ENCODE measurements at places on chromosomes 16 and 17.

DNA sequence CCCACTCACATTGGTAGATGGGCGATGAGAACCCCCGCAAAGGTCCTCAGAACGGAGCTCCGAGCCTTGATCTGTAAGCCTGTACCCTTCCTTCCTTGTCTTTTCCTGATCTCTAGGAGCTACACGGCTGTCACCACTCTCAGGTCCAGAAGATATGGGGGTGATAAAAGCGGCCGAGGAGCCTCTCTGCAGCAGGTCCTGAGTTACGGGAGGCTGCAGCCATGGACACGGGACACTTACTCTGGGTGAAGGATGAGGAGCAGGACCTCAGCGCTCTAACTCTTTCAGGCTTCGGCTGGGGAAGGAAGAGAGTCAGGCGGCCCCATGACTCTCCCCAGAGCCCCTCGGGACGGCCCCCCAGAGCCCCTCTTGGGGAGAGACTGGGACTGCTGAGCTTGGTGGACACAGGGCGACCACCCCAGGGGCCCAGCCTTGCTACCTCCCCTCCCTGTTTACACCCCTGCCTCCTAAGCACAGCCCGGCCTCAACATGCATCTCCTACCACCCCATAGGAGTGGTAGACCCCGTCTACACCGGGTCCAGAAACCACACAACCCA lies 74.4 kb downstream of the SDK2 start:
- DNase-seq, result no peak

DNA sequence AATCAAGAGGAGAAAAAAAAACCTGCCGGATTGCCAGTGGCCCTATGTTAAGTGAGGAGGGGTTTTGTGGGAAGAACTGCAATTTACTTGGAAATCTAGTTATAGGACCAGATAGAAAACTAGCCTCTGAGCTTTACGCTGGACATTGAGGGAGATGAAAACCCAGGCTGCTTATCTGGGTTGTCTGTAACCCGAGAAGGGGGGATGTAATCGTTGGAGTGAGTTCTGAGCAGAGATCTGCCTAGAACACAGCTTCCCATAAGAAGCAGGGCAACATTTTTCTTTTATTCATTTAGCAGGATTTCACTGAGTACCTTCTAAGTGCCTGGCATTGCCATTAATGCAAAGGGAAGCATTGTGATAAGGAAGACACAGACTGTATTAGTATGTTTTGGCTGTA lies 70.6 kb downstream of the KATNIP start:
- no peak for DNase-seq

GRCh38 chr17:8797621-8798175 lies 1.5 kb downstream of the MFSD6L start:
- DNase-seq, result no peak

GRCh38 chr16:11743308-11744074 lies 834 bp upstream of the TXNDC11 start:
- peak; percentile 99 for DNase-seq

DNA sequence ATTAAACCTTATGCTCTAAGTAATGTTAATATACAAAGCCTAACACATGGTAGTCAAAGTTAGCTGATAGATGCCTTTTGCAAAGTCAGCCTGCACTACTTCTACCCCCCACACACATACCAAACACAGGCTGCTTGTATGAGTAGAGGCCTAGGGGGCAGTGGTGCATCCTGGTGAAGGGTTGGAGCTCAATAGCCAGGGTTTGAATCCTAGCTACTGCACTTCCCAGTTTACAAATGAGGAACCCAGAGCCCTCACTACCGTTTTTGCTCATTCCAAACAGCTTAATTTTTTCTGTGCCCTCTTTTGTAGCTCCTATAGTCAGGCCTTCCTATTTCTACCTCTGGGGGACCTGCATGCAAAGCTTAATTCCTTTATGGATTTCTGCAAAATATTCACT lies 18.9 kb upstream of the HYDIN start:
- DNase-seq, result peak; percentile 38

DNA sequence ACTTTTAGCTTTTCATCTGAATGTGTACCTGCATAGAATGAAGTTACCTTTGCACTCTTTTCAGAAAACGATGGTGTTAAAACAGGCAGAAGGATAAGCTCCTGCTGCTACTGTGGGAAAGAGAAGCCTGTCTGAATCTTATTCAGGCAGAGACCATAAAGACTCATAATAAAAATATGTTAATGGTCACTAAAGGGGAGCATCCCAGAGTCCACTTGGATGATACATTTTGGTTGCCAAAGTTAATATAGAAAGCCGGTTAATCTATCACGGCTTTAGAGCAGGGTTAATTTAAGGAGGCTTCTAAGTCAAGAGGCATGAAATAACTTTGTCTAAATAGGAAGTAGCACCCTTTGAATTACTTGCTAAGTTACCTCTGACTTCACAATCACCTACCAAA lies 2.9 kb downstream of the MARCHF10 start:
- DNase-seq, result no peak

GRCh38 chr16:89815639-89816348 lies 653 bp downstream of the FANCA start:
- no peak for DNase-seq

- no peak for DNase-seq
Measured at GRCh38 chr17:63423251-63423950, 22.7 kb downstream of the CYB561 start.

DNA sequence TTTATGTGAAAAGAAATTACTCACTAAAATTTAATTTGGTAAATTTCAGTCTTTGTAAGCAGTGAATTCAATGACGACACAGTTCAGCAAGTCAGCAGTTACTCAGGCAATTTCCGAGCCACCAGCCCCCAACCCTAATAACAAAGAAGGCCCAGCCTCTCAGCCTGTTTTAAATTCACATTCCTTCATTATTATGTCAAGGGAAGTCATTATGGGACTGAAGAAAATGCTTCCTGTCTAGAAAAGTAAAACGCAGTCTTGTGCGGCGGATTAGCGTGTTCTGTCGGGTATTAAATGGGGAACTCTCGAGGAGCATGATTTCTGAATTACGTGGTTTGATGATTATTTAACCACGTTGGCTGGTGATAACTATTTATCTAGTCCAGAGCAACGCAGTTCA lies 177.6 kb downstream of the AIPL1 start:
- DNase-seq, result no peak

DNA sequence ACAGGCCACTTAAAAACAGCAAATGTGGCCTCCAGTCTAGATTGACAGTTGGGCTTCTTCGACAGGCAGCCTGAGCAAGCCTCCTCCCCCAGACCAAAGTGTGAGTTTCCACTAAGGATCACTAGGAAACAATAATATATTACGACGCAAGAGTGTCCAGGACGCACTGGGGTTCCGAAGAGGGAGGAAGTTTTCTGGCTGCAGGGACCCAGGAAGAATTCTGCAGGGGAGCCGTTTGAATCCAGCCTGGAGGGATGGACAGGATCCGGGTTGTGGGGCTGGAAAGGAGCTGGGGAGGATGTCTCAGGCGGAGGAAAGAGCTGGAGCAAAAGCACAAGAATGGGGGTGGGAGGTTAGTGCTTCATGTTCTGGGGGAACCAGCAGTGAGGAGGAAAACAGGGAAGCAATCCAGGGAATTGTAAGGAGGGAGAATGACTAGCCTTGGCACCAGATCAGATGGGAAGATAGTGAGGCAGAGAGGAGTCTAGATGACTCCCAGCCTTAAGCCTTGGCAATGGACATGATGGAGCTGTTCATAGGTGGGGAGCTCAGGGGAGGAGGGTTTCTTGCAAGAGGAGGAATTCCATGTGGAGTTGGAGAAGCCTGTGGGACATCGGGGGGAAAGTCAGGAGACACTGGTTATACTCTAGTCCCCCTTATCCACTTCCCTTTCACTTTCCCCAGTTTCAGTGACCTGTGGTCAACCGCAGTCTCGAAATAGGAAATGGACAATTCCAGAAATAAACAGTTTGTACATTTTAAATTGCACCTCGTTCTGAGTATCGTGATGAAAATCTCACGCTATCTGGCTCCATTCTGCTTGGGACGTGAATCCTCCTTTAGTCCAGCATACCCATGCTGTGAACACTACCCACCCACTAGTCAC lies 26.6 kb downstream of the NGFR start:
- peak; percentile 48 for DNase-seq

DNA sequence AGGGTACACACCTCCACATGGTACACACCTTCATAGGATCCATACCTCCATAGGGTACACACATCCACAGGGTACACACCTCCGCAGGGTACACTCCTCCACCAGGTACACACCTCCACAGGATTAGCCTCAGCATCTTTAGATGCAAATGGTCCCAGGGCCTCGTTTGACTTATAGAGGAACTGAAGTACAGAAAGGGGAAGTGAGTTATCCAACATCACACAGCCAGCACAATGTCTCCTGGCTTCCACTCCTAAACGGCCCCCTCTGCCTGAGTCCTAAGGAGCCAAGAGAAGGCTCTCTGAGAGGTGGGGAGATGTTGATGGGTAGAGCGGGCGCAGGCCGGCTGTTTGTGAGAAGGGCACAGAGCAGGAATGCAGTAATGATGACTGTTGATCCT lies 12.0 kb downstream of the FOXN1 start:
- peak; percentile 53 for DNase-seq

DNA sequence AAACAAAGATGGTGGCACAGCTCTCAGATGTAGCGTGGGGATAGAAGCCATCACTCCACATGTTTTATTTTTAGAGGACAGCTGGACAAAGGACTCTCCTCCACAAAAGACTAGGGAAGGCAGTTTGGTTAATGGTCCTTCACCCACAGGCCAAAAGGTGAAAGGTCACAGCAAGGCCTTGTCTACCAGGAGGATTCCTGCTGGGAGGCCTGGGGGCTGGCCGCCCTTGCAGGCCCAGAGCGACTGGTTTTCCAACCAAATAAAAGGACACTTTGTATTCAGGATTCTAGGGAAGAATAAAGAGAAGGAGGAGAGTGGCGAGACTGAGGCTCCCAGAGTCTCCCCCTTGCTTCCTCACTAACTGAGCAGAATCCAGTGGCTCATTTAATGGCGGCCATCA lies 94.3 kb downstream of the AXIN2 start:
- DNase-seq, result no peak

DNA sequence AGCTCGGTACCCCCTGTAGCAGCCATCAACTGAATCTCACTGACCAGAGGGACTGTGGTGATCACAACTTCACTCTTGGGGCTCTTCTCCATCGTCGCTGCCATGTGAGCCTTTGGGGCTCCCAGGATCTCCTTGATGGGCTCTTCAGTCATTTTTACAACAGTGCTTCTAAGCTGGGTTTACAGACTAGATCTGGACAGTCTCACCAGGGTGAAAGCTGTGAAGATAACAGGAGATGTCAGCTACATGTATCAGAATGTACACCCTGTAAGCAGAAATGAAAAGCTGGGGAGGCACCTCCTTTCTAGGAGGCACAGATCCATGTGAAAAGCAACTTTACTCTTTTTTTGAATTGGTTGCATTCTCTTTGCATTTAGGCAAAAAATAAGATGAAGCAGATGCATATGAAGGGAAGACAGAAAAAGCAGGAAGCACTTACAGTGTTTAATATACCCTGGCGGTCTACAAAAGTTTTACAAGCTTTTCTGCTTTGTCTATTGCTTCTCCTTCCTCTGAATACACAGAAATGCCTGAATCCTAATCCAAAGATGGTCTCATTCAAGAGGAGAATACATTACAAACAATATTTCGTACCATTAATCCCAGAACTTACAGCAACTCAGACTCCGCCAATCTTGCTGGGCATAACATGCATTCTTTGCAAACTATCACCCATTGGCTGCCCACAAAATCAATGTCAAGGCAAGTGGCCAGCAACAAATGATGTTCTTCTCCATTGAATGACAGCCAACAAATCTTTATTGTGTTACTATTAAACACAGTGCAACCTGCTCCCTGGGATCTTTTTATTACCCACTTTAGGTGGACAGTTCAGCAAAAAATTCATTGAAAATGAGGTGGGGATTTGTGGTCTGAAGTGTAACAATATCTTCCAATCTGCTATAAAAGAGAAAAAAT lies 1.5 kb downstream of the TMEM100 start:
- no peak for DNase-seq

GRCh38 chr17:64399071-64399766 lies 8.6 kb upstream of the PECAM1 start:
- no peak for DNase-seq

- DNase-seq, result no peak
Measured at GRCh38 chr16:2856686-2857450, 1.1 kb downstream of the PRSS22 start.

DNA sequence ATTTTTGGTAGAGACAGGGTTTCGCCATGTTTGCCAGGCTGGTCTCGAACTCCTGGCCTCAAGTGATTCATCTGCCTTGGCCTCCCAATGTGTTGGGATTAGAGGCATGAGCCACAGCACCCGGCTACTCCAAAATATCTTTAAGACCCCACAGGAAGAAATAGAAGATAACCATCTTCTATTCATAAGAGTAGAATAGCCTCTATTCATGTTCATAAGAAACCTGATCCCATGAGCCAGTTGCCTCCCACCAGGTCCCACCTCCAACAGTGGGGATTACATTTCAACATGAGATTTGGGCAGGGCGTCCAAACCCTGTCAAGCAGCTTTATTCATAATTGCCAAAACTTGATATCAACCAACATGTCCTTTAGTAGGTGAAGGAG lies 13.9 kb upstream of the TMC7 start:
- no peak for DNase-seq

- DNase-seq, result no peak
Measured at GRCh38 chr17:65783845-65784334, 222.4 kb upstream of the AXIN2 start.

- no peak for DNase-seq
Measured at GRCh38 chr17:68199837-68200688, 47.8 kb upstream of the AMZ2 start.

DNA sequence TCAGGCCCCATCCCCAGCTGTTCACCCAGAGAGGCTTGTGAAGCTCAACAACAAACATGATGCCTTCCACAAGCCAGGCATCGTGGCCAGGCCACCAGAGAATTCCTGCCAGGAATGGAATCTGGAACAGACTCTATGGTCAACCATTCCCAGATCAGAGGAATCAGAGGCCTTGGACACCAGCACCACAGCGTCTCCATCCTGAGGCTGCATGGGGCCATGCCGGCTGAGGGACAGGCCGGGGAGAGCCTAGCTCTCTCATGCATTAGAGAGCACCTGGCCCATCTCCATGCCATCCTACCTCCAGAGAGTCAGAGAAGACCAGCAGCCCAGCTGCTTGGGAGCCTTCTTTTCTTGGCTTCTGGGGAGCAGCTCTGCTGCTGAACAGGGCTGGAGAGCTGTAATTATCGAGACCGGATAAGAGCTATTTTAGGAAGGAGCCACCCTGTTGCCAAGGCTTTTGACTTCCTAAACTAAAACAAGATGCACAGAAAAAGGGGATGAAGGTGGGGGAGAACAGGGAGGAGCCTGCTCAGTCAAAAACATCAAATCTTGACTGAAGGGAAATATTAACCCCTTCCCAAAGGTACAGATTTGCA lies 24.5 kb upstream of the MTMR4 start:
- DNase-seq, result no peak

Data from inflammatory macrophage treated with lipopolysaccharide for 4 hours (primary cell).